Activated T-helper 17 cell treated with anti-CD3 and anti-CD28 coated beads, Interleukin-2, amount 50 U/mL, for 72 hours (primary cell): ENCODE measurements at places on chromosomes 4 and X. TPM values are rescaled to one million over a fixed set of nuclear protein-coding genes. Genes with fewer than 3 reads are reported as not detected.

GRCh38 chrX:9221781-9222180, 187.9 kb upstream of the FAM9B start:
- H3K4me3 ChIP-seq = no peak overlapping the region
- H3K27ac ChIP-seq = no peak overlapping the region
- no peaks in the 10 kb centered on the region for H3K27me3 ChIP-seq
- no peaks in the 10 kb centered on the region for H3K36me3 ChIP-seq
- no peaks in the 10 kb centered on the region for H3K4me1 ChIP-seq
- ATAC-seq = no peak

The TMSB15C gene
- total RNA-seq = 5.4 TPM

- no peaks in the 10 kb centered on the region for H3K36me3 ChIP-seq
- peak; percentile 91 for ATAC-seq
- peak overlapping the region; percentile 44 for H3K4me3 ChIP-seq
- peak overlapping the region; percentile 60 for H3K27ac ChIP-seq
- H3K4me1 ChIP-seq = peaks cover 30% of the 10 kb centered on the region
- H3K27me3 ChIP-seq = no peaks in the 10 kb centered on the region
Measured at GRCh38 chr4:2281575-2282343, 19.9 kb upstream of the MXD4 start.

DNA sequence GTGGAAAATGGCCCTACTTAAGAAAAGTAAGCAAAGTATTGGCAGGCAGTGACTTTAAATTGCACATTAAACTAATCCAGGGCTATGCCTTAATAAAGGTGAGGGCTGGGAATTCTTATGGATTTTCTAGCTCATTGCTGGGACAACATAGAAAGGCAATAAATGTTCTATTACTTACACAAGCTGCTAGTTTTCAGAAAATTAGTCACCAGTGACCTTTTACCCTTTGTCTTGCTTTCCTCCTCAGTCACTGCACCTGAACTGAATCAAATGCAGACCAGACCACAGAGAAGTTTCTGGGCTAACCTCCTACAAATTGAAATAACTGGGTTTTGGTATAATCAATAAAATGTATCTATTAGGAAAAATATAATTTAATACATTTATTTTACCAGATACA, 694.4 kb upstream of the FAM241A start:
- ATAC-seq = no peak
- no peaks in the 10 kb centered on the region for H3K36me3 ChIP-seq
- no peak overlapping the region for H3K27ac ChIP-seq
- no peaks in the 10 kb centered on the region for H3K4me1 ChIP-seq

GRCh38 chr4:72918362-72918761, 151.2 kb downstream of the COX18 start:
- no peak overlapping the region for H3K27ac ChIP-seq
- peaks cover 10% of the 10 kb centered on the region for H3K27me3 ChIP-seq
- ATAC-seq = no peak

DNA sequence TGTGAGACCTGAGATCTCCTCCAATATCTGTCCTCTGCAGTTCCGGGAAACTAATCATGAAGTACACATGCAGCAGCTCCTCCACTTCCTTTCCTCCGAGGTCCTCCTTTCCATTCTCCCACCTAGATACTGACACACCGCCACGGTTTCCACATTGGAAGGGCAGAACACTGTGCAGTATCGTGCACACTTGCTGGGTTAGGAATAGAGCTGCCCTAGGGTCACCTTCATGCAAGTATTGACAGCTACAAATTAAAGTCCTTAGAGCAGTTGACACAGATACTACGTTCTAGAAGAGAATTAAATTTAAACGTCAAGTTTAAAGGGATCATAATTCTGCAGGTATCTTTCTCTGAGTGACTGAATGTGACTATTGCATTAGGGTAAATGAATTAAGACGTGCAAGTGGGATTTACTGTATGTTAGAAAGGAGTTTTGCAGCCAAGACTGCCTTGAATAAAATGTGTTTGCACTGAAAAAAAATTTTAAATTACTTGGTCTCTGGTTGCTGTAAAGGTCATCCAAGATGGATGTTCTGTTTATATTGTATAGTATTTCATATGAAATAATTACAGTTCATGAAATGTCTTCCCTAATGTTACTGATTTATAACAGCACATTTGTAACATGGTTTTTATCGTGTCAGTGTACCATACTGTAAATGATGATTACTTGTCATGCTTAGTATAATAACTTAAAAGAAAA, 117.7 kb downstream of the STOX2 start:
- no peaks in the 10 kb centered on the region for H3K36me3 ChIP-seq
- H3K4me3 ChIP-seq = no peak overlapping the region
- no peak overlapping the region for H3K27ac ChIP-seq
- ATAC-seq = no peak
- peaks cover 12% of the 10 kb centered on the region for H3K27me3 ChIP-seq
- H3K4me1 ChIP-seq = peaks cover 5% of the 10 kb centered on the region

- H3K4me3 ChIP-seq = no peak overlapping the region
- no peaks in the 10 kb centered on the region for H3K36me3 ChIP-seq
- H3K4me1 ChIP-seq = no peaks in the 10 kb centered on the region
- peaks cover 19% of the 10 kb centered on the region for H3K27me3 ChIP-seq
- no peak for ATAC-seq
Measured at GRCh38 chrX:152895724-152896420, 2.0 kb upstream of the ZNF185 start.

DNA sequence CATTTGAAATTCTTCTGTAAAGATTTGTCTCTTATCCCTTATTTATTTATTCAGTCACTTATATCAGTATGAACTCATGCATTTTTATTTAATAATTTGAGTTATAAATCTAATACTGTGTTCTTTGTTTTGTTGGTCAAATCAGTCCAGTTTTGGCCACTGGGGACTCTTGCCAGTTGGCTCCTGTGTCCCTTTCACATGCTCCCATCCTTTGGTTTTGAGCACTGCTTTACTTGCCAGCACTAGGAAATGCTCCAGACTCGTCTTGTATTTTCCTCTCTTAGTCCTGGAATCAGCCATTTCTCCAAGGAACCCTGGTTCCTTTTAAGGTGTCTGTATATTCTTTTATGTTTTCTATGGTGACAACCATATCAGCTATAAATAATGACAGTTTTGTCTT, 28.1 kb downstream of the KANTR start:
- no peak overlapping the region for H3K27ac ChIP-seq
- H3K4me1 ChIP-seq = peaks cover 4% of the 10 kb centered on the region
- H3K4me3 ChIP-seq = no peak overlapping the region
- H3K27me3 ChIP-seq = no peaks in the 10 kb centered on the region
- H3K36me3 ChIP-seq = peaks cover 18% of the 10 kb centered on the region

- peak within 1 kb of the TSS; percentile 87 for H3K27ac ChIP-seq
- H3K4me1 ChIP-seq = no peaks in the 10 kb centered on the region
- no peaks in the 10 kb centered on the region for H3K27me3 ChIP-seq
- H3K4me3 ChIP-seq = peak within 1 kb of the TSS; percentile 96
- H3K36me3 ChIP-seq = no peaks in the 10 kb centered on the region
Measured at GRCh38 chrX:46758956-46759644, at the start of gene SLC9A7. Gene SLC9A7 (minus strand): TSS chrX:46759118. CDS start chrX:46759029, 89 bp downstream.

- no peak overlapping the region for H3K4me3 ChIP-seq
- no peak for ATAC-seq
- H3K27ac ChIP-seq = no peak overlapping the region
- peaks cover 15% of the 10 kb centered on the region for H3K27me3 ChIP-seq
Measured at GRCh38 chr4:76449362-76449767, 14.3 kb downstream of the SHROOM3 start.

The HTRA3 gene
- total RNA-seq = not detected

The USP17L28 gene
- not detected for total RNA-seq

- no peak overlapping the region for H3K27ac ChIP-seq
- peak overlapping the region; percentile 54 for H3K4me3 ChIP-seq
- H3K27me3 ChIP-seq = peaks cover 70% of the 10 kb centered on the region
- peaks cover 26% of the 10 kb centered on the region for H3K36me3 ChIP-seq
Measured at GRCh38 chr4:110621839-110622751, 782 bp downstream of the PITX2 start.

DNA sequence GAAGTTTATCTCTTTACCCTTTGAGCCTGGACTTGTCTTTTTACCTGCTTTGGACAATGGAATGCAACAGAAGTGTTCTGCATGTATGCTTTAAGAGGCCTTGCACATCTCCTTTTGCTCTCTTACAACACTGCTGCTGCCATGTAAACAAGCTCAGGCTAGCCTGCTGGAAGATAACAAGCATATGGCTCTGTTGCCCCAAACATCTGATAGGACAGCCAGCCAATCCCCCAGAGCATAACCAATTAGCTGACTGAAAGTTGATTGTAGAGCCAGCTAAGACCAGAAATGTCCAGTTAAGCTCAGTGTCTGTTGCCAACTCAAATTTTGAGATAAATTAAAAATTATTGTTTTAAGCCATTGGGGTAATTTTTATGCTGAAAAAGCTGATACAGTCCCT, 510.6 kb upstream of the CNKSR2 start:
- H3K4me3 ChIP-seq = no peak overlapping the region
- no peaks in the 10 kb centered on the region for H3K4me1 ChIP-seq
- no peaks in the 10 kb centered on the region for H3K36me3 ChIP-seq
- no peak for ATAC-seq
- H3K27me3 ChIP-seq = no peaks in the 10 kb centered on the region
- no peak overlapping the region for H3K27ac ChIP-seq

The PAGE1 gene
- total RNA-seq = not detected

The ART3 gene
- 1.6 TPM for total RNA-seq

- no peak overlapping the region for H3K4me3 ChIP-seq
Measured at GRCh38 chr4:157803845-157804521, 368.8 kb downstream of the GASK1B start.

- H3K27me3 ChIP-seq = no peaks in the 10 kb centered on the region
- no peaks in the 10 kb centered on the region for H3K4me1 ChIP-seq
- H3K4me3 ChIP-seq = no peak overlapping the region
- no peaks in the 10 kb centered on the region for H3K36me3 ChIP-seq
- H3K27ac ChIP-seq = no peak overlapping the region
Measured at GRCh38 chrX:11100281-11101035, 10.7 kb upstream of the HCCS start.

DNA sequence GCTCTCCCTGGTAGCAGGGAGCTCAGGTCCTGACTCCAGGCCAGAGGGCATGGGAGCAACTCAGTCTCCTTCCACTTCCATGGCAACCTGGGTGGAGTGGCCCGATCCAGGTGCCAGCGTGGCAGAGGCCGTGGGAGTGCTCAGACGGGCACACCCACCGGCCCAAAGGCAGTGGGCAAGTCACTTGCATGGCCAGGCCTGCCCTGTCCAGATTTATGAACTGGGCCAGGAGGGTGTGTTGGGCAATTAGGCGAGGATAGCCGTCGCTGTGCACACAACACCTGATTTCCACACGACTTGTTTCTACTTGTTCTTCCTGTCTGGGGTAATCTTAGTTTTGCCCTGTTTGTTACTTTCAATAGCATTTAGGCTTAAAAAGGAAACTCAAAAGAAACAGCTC, 55.5 kb upstream of the NYX start:
- H3K27ac ChIP-seq = no peak overlapping the region
- no peaks in the 10 kb centered on the region for H3K36me3 ChIP-seq
- H3K4me3 ChIP-seq = no peak overlapping the region
- ATAC-seq = no peak
- H3K27me3 ChIP-seq = no peaks in the 10 kb centered on the region
- no peaks in the 10 kb centered on the region for H3K4me1 ChIP-seq

DNA sequence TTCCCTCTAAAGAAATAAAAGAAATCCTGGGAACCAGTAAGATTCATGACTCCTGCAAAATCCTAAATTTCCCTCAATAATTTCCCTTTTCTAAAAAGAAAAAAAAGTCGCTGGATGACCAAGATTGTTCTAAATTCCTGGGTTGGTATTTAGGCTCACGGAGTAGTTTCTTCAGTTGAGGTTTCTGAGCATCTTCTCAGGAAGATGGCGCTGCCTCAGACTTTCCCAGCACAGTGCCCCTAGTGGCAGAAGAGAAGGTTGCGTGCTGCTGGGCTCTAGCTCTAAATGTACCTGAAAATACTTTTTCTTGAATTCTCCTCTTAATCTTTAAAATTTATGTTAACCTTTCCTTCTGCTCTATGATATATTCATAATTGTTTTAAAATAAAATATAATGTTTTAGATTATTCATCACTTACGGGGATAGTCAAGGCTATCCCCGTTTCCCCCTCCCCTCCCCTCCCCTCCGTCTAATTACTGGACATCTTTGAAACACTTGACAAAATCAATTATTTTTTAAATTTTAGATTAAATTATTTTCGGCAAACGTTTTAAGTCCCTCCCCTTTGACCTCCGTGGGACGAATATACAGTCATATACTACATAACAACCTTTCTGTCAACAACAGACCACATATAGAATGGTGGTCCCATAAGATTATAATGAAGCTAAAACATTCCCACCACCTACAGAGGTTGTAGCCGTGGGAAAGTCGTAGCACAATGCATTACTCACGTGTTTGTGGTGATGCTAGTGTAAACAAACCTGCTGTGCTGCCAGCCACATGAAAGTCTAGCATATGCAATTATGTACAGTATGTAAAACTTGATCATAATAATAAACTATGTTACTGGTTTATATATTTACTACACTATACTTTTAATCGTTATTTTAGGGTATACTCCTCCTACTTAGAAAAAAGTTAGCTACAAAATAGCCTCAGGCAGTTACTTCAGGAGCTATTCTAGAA, 41.0 kb upstream of the GATB start:
- H3K4me3 ChIP-seq = no peak overlapping the region
- no peaks in the 10 kb centered on the region for H3K36me3 ChIP-seq

- no peak overlapping the region for H3K27ac ChIP-seq
- no peak overlapping the region for H3K4me3 ChIP-seq
- no peaks in the 10 kb centered on the region for H3K4me1 ChIP-seq
- ATAC-seq = no peak
Measured at GRCh38 chrX:64169988-64170387, 35.5 kb downstream of the AMER1 start.

DNA sequence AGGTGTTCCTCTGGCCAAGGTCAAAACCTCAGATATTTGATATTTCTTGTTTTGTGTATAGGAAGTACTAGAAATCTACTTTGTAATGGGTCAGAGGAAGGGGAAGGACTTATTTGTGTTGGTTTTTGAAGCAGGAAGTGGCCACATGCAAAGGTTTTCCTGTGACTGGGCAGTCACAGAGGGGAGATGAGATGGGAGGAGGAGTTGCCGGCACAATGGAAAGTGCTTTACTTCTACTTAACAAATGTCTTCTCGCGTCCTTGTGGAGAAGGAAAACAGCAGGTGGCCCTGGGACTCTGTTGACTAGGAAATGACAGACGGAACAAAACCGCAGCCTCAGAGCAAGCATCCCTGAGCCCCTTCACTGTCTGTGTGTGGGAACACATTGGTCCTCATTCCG, 46.6 kb downstream of the SHROOM2 start:
- peaks cover 6% of the 10 kb centered on the region for H3K27me3 ChIP-seq
- no peak for ATAC-seq
- H3K4me1 ChIP-seq = no peaks in the 10 kb centered on the region
- H3K27ac ChIP-seq = no peak overlapping the region

- peaks cover 19% of the 10 kb centered on the region for H3K27me3 ChIP-seq
- peaks cover 11% of the 10 kb centered on the region for H3K4me1 ChIP-seq
- H3K36me3 ChIP-seq = no peaks in the 10 kb centered on the region
Measured at GRCh38 chr4:186061921-186062320, 7.0 kb upstream of the TLR3 start.

GRCh38 chr4:81631958-81632441, 160.3 kb upstream of the RASGEF1B start:
- H3K4me1 ChIP-seq = no peaks in the 10 kb centered on the region
- no peaks in the 10 kb centered on the region for H3K27me3 ChIP-seq
- ATAC-seq = peak; percentile 48
- H3K4me3 ChIP-seq = no peak overlapping the region
- H3K36me3 ChIP-seq = no peaks in the 10 kb centered on the region
- no peak overlapping the region for H3K27ac ChIP-seq

The UBA1 gene
- total RNA-seq = 255 TPM

The AGTR2 gene
- not detected for total RNA-seq
